T-helper 1 cell treated with Interleukin-12 subunit alpha and Interleukin-12 subunit beta and Interleukin-4 antibody, amounts not matched to agents 30 ng/mL and 1 ng/mL, for 36 hours (primary cell): ENCODE measurements at places on chromosomes 3 and 15. TPM values are rescaled to one million over a fixed set of nuclear protein-coding genes. Genes with fewer than 3 reads are reported as not detected.

The CPLX3 gene
- total RNA-seq: 0.91 and 1.4 TPM in 2 replicates

The ANKUB1 gene
- total RNA-seq: not detected in 2 replicates

The ZNF502 gene
- total RNA-seq: 0.49 and 0.56 TPM in 2 replicates

The EPHB3 gene
- total RNA-seq: 0.10 TPM in 2 replicates

The TRIM42 gene
- not detected in 2 replicates for total RNA-seq

The BCL6 gene
- total RNA-seq: 24.1 TPM in 2 replicates

The FETUB gene
- total RNA-seq: not detected in 2 replicates
